ENCODE measurements at places on chromosomes 16 and 17.

DNA sequence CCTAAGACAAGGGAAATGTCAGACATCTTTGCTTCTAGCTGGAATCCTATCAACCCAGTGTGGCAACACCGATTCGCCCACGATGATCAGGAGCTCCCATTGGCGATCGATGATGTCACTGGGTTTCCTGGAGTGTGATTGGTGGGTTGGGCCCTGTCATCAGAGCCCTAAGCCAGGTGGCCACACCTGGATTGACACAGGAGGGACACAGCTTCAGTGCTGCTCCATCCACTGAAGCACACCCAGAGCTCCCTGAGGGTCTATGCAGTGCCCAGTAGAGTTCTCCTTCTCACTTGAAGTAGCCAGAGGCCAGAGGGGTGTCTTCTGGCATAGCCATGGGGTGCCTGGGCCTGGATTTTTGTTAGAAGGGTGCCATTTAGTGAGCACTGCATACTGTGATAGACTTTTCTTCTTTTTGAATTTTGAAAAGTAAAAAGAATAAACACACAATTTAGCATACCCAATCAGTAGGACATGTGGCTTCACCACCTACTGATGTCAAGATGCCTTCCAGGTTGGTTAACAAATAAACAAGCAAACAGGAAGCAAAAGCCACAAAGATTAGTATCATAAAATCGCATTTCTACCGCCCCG lies 77.6 kb downstream of the CMIP start:
- DNase-seq = peak; percentile 73

DNA sequence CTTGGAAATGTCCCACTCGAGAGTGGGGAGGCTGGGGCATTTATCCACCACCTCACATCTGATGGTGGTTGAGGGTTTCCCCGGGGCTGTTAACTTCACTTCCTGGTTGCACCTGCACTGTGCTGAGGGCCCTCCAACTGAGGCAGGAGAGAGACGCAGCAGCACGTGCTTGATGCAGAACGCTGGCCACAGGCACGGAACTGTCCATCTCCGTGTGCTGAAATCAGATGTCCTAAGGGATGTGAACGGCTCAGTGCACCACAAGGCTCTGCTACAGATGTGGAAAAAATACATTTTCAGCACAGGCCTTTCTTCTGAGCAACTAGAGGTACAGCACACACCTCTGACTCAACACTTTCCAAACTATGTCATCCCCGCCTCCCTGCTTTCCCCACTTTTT lies 114.8 kb upstream of the C16orf82 start:
- no peak for DNase-seq

- no peak for DNase-seq
These were observed 5.0 kb downstream of the DUS1L start for GRCh38 chr17:82060614-82061013.

DNA sequence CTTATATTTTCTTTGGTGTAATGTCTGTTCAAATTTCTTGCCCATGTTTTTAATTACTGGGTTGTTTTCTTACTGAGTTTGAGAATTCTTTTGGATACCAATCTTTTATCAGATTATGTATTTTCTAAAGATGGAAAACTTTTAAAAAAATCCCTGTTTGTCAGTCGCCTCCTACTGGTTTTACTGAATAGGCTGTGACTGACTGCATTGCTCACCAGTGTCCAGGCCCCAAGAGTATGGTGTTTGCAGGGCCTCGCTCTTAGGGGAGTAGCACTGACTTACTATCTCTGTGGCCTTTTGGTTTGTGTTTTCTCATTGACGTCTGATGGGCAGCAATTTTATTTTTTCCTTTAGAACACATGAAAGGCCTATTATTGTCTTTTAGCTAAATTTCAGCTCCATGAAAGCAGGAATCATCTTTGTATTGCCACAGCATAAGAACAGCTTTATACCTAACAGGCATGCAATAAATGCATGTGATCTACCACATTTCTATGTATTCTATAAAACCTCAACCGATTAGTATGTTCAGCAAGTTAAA lies 188.4 kb downstream of the AATF start:
- DNase-seq = no peak

Measured in CD4-positive, alpha-beta T cell treated with Interleukin-21 for 1 hour (primary cell).